ENCODE measurements at places on chromosomes 3 and 15. TPM values are rescaled to one million over a fixed set of nuclear protein-coding genes. Genes with fewer than 3 reads are reported as not detected.

Gene SAMMSON
- total RNA-seq = not detected

Gene ZPLD1
- not detected for total RNA-seq

Gene IMPG2
- total RNA-seq = 0.02 TPM

Gene HDC
- not detected for total RNA-seq

Gene TMEM158
- not detected for total RNA-seq

Gene ERICH6
- not detected for total RNA-seq

DNA sequence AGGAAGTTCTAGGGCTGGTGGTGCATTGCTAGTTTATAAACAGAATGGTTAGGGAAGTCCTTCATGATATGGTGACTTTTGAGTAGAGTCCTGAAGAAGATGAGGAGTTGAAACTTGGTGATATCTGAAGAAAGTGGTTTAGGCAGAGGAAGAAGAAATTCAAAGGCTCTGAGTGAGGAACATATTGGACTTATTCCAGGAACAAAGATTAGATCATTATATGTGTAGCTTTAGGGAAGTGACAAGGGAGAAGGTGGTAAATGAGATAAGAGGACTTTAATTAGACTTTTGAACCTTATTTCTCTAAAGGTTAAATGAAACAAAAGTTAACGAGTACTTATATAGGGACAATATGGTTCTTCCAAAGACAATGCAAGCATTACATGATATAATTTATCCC, 286.7 kb downstream of the DOCK3 start:
- H3K27me3 ChIP-seq = no peaks in the 10 kb centered on the region
- DNase-seq = no peak
- H3K4me3 ChIP-seq = no peak overlapping the region
- H3K36me3 ChIP-seq = no peaks in the 10 kb centered on the region
- H3K27ac ChIP-seq = no peak overlapping the region

DNA sequence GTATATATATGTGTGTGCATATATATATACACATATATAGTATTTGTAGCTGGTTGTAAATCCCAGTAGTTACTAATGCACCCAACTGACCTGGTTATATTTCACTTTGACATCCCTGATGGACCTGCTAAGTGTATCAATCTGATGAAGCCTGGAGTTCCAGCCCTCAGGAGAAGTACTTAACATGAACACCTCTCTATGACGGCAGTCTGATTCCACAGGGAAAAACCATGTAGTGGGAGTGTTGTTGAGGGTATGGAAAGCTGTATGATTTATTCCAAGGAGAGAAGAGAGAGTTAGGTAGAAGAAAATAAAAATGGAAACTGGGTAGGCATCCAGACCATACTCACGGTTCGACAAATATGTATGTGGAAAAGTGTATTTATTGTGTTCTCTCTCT, 531.2 kb upstream of the SEMA6D start:
- no peak overlapping the region for H3K4me3 ChIP-seq
- no peaks in the 10 kb centered on the region for H3K4me1 ChIP-seq
- H3K27ac ChIP-seq = no peak overlapping the region
- DNase-seq = no peak
- H3K27me3 ChIP-seq = no peaks in the 10 kb centered on the region
- H3K36me3 ChIP-seq = no peaks in the 10 kb centered on the region

GRCh38 chr3:117488983-117489382, 779.4 kb downstream of the TUSC7 start:
- no peaks in the 10 kb centered on the region for H3K36me3 ChIP-seq
- no peak overlapping the region for H3K27ac ChIP-seq
- no peak overlapping the region for H3K4me3 ChIP-seq
- no peaks in the 10 kb centered on the region for H3K4me1 ChIP-seq
- H3K27me3 ChIP-seq = no peaks in the 10 kb centered on the region

- no peak overlapping the region for H3K27ac ChIP-seq
- no peaks in the 10 kb centered on the region for H3K4me1 ChIP-seq
- H3K36me3 ChIP-seq = no peaks in the 10 kb centered on the region
- H3K4me3 ChIP-seq = no peak overlapping the region
- no peaks in the 10 kb centered on the region for H3K27me3 ChIP-seq
These were observed 212.6 kb downstream of the ZNF621 start for GRCh38 chr3:40737343-40737742.

DNA sequence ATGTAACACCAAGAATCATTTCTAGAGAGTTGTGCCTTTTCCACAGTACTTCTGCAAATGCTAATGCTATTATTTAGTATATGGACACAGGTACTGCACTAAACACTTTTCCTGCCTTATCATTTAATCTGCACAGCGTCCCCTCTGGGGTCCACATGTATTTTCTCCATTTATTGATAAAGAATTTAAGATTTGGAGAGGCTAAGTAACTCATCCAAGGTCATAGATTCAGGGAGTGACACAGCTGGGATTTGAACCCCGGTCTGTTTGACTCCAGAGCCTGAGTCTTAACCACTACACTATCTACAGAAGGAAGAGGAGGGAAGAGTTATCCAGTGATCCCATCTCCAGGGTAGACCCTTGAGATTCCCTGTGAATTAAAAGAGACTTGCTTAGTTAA, 24.9 kb upstream of the TPRG1 start:
- peaks cover 10% of the 10 kb centered on the region for H3K4me1 ChIP-seq
- H3K27ac ChIP-seq = no peak overlapping the region
- no peak overlapping the region for H3K4me3 ChIP-seq
- H3K27me3 ChIP-seq = no peaks in the 10 kb centered on the region
